ENCODE measurements at places on chromosomes 12 and 14.

- no peak for DNase-seq
These were observed 89.6 kb downstream of the TTC7B start for GRCh38 chr14:90726656-90727055.

- DNase-seq: no peak
These were observed 306.3 kb upstream of the FLRT2 start for GRCh38 chr14:85223667-85224066.

- DNase-seq: no peak
These were observed 11.4 kb downstream of the AGAP2 start for GRCh38 chr12:57726884-57727757.

DNA sequence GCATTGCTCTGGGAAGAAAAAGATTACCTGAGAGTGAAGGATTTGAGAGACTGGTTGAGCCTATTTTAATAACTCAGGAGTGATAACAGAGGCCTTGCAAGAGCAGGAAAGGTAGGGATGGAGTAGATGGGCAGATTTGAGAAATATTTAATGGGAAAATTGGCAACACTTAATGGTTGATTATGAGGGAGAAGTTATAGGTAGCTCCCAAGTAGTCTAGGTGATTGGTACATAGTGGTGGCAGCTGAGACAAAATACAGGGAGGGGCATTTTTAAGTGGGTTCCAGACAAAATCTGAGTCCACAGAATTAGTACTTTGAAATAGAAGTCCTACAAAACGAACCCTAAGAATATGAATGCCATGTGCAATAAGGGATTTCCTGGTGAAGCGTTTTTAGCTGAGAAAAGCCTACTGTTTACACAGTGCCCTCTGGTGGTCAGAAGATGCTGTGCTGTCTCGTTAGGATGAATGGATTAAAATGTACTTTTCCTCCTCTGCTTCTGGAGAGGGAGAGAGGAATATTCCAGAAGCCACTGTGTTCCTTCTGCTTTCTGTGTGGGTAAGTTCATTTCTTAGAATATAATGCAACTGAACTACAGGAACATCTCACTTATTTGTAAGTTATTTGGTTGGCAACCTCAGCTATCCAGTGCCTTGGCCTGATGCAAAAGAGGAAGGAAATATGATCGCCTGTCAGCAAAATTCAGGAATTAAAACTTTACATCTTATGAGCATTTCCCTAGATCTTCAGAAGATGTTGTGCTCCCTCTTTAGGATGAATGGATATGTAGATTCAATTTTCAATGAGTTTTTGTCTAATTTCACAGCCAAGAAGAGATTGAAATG lies 6.5 kb downstream of the ZBTB1 start:
- DNase-seq: peak; percentile 50

- DNase-seq: peak; percentile 55
These were observed at the start of gene GALNT6 for GRCh38 chr12:51391283-51392123. Gene GALNT6, minus strand, starts transcription at chr12:51391406. Its CDS starts 11,625 bp downstream, at chr12:51379781.

DNA sequence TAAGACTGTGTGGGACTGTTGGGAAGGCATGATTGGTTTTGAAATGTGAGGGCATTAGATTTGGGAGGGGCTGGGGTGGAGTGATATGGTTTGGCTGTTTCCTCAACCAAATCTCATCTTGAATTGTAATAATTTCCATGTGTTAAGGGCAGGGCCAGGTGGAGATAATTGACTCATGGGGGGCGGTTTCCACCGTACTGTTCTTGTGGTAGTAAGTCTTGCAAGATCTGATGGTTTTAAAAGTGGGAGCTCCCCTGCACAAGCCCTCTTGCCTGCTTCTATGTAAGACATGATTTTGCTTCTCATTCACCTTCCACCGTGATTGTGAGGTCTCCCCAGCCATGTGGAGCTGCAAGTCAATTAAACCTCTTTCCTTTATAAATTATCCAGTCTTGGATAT lies 76.6 kb upstream of the PPFIA2 start:
- DNase-seq: no peak

- DNase-seq: no peak
These were observed 31.7 kb upstream of the KCNH3 start for GRCh38 chr12:49507139-49507538.

GRCh38 chr12:49612210-49612609 lies 6.8 kb upstream of the FAM186B start:
- no peak for DNase-seq

- no peak for DNase-seq
These were observed 770.7 kb downstream of the BCL11B start for GRCh38 chr14:98501335-98501734.

DNA sequence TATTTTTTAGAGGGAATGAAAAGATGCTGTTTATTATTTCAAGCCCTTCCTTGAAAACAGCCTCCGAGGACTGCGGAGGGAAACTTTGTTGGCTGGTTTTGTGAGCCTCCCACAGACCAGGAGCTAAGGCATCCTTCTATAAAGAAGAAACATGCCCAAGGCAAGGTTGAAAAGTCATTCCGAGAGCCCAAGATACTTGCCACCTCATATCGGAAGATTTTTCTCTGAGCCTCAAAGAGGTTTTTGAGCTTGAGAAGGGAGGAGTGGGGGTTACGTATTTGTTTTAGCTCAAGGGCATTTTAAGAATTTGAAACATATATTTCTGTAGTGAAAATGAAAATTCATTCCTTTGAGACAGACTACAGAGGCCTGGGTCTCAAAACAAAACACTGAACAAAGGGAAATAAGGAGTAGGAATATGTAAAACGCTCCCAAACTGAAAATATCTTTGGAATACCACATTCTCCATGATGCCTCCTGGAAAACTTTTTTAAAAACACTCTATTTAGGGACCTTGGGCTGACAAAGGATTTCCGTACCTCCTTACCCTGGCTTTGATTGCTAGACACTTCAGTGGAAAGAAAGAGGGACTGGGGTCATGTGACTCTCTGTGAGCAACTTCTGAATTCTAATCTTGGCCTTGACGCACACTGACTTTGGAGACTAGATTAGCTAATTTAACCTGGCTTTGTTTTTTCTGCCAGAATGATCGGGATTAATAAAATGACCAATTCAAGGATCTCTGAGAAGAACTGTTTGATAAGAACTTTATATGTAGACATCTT lies 180.9 kb downstream of the SRGAP1 start:
- no peak for DNase-seq

DNA sequence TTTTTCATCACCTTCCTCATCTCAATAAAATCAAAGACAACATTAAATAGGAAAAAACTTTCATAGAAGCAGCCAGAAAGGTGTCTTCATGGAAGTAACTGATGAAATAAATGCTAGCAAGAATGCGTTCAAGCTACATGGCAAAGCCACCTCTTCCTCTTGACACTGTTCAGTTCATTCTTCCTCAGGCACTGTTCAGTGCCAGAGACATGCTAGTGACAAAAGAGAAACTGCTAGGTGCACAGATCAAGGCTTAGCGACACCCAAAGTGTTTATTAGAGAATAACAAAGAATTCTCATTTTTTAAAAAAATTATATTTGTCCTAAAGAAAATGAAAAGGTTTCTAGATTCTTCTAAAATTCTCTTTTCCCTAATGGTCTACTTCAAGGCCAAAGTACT lies 7.2 kb downstream of the SLC11A2 start:
- DNase-seq: no peak

GRCh38 chr12:120941846-120942405 lies 36.4 kb upstream of the HNF1A start:
- no peak for DNase-seq

- DNase-seq: peak; percentile 25
These were observed 204.0 kb upstream of the FOXN3 start for GRCh38 chr14:89621009-89621421.

- DNase-seq: no peak
These were observed 9.6 kb downstream of the KCNH3 start for GRCh38 chr12:49548481-49548821.

DNA sequence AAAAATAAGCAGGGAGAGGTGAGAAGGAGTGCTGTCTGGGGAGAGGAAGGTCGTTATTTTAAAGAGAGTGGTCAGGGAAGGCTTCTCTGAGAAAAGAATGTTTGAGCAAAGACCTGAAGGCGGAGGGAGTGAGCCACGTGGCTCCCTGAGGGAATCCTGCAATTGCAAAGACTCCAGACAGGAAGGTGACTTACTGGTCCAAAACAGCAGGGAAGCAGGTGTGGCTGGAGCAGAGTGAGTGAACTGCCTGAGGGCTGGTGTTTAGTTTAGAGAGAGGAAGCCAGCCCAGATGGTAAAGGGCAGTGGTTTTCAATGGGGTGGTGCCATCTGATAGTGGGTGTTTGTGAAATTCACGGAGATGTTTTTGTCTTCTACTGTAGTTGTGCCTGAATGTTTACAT lies 58.8 kb upstream of the LTA4H start:
- DNase-seq: no peak

DNA sequence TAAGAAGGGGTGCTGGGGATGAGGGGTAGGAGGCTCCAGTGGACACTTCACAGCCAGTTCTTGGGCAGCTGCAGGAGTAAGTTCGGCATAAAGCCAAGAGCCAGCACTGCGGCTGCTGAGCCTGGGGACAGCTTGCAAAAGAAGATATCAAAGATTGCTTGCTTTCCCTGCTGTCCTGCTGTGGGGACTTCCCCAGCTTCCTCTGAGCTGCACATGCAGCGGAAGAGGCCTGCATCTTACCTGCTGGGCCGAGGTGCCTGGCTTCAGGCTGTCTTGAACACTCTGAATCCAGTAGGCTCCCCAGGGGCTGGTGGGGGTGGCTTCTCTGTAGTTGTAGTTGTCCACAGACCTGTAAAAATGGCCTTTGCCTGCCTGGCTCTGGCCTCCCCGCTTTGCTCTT lies 1.3 kb downstream of the CHGA start:
- DNase-seq: no peak

- no peak for DNase-seq
These were observed 30.7 kb downstream of the EMP1 start for GRCh38 chr12:13227191-13227590.

- no peak for DNase-seq
These were observed 39.2 kb downstream of the COX16 start for GRCh38 chr14:70320294-70320693.

DNA sequence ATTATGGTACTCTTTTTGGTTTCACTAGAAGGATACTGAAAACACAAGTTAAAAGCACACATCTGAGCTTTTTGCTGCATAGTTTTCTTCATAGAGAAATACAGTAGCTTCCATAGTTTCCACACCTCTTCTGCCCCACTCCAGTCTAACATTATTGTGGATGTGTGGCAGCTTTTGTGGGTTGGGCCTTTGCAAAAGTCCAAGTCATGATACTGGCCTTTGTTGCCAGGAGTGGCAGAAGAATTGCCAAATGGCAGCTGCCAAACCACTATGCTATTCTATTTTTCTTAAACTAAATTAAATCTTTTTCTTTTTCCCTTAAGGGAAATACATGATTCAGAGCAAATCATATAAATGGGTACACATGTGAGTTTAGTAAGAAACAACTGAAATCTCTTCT lies 114.8 kb downstream of the PLEKHA5 start:
- DNase-seq: no peak

DNA sequence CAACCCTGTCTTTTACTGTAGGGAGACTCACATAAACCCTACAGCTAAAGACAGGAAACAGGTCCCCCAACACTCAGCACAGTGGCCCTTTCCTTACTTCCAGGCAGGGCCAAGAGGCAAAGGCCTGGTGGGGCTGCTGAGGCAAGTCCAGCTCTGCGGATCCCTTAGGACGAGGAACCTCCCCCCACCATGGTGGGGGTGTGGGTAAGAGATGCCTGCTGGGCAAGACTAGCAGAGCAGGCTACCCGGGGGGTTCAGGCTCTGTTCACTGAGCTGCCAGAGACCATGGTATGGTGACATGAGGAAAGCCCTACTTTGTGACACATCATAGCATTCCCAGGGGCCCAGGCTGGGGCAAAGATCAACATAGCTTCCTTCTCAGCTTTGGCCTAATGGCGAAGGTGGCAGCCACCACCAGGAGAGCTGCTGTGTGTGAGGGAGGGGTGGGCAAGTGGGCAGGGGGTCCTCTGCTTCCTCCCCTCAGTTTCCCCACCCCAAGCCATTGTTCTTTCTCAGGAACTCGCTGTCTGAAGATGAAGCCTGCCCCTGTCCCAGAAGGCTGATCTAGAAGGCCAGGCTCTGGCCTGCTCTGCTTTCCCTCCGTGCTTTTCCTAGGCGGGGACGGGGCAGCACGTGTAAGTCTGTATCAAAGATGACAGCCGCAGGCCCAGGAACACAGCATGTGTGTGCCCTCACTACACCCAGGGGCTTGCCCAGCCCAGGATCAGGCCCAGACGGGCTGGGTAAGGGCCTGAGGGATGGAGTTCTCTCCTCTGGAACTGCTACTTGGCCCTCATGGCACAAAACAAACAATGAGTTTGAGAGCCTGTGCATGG lies 10.1 kb upstream of the TINF2 start:
- no peak for DNase-seq

- no peak for DNase-seq
These were observed 19.7 kb upstream of the ITPK1 start for GRCh38 chr14:93135399-93135798.

DNA sequence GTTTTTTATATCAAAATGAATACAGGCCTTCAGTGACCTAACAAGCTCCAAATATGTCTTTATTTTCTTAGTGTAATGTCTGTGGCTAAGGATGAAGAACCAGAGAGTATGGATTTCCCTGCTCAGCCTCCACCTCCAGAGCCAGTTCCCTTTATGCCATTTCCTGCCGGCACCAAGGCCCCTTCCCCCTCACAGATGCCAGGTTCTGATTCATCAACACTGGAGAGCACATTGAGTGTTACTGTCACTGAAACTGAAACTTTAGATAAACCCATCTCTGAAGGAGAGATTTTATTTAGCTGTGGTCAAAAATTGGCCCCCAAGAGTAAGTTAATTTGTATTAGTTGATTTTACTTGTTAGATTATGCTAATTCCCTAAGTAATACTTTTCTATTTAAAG lies 61.0 kb downstream of the KIAA0586 start:
- no peak for DNase-seq

DNA sequence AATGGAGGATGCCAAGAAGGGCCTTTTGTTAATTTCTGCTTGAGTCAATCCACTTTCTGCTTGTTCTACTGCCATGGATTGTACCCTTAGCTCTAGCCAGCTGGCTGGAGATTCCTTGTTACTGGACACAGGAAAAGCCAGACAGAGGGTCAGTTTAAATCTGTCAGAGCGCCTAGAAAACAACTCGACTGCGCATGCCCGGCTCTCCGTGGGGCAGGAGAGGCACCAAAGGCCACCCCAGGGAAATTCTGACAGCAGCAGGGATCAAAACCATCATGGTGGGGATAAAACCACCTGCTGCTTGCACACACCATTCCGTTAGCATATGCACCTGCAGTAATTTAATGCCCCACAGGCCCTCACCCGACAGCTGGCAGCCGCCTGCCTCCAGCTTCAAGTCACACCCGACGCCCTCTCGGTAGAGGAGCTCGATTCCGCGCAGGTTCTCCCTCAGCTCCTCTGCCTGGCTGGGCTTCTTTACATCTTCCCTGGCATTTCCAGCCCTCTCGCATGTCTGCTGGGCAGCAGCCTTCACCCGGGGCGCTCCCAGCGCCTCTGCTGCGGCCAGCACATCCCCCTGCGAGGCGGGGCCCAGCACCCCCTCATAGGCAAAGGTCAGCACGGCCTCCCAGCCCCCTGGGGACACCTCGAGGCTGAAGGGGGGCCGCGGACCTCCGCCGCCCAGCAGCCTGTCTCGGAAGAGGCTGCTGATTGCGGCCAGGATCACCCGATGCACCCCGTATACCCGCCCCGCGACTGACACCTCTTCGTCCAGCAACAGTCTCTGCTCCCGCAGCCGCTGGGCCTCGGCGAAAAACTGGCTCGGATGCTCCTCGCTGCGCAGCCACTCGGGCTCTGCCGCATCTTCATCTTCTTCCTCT lies 1.0 kb downstream of the KLHL33 start:
- no peak for DNase-seq
